ENCODE measurements at places on chromosomes 3 and 15.

- DNase-seq, result no peak
Observed at GRCh38 chr3:159208050-159208449, 406.2 kb downstream of the MFSD1 start.

GRCh38 chr3:45904931-45905330 is 18.6 kb downstream of the CCR9 start:
- DNase-seq, result no peak

DNA sequence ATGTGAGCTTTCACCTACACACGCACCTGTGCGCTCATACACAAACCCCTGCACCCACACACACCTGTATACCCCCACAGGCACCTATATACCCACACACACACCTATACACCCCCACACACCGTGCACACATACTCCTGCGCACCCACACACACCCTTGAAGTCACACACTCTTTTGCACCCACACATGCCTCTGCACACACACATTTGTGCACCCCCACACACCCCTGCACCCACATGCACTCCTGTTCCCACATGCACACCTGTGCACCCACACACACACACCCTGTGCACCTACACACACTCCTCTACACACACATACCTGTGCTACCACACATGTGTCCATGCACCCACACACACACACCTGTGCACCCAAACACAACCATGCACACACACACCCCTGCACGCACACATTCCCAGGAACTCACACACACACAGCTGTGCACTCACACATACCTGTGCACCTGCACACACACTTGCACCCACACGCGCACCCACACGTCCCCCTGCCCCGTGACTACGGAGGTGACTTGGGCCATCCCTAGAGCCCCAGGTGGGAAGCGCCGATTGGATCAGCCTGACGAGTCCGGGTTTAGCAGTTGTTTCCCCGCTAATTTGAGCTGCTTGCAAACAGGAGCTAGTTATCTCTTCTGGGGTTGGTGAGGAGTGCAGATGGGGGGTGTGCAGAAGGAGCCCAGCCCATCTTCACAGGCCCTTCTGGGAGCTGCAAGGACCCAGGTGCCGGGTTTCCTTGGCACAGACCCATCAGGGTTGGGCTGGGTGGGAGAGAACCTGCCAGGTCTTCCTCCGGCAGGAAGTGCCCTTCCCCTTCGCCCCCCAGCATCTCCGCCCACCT is 97.8 kb downstream of the CHSY1 start:
- DNase-seq, result no peak

GRCh38 chr15:92306663-92307062 is 87.0 kb upstream of the ST8SIA2 start:
- no peak for DNase-seq

- no peak for DNase-seq
Observed at GRCh38 chr15:39747326-39747725, 35.3 kb downstream of the FSIP1 start.

DNA sequence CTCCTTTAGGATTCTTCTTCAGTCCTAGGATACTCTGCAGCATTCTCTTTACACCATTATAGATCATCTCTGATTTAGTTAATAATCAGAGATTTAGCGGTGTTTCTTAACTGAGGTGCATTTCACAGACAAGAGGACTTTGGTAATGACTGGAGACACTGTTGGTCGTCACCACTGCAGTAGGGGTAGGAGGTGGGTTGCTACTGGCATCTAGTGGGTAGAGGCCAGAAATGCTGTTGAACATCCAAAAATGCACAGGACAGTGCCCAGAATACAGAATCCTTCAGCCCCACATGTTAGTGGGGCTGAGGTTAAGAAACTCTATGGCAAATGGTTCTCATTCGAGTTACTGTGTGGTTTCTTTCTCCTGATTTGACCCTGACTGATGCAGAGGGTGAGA is 80.4 kb upstream of the LMCD1 start:
- DNase-seq, result no peak

DNA sequence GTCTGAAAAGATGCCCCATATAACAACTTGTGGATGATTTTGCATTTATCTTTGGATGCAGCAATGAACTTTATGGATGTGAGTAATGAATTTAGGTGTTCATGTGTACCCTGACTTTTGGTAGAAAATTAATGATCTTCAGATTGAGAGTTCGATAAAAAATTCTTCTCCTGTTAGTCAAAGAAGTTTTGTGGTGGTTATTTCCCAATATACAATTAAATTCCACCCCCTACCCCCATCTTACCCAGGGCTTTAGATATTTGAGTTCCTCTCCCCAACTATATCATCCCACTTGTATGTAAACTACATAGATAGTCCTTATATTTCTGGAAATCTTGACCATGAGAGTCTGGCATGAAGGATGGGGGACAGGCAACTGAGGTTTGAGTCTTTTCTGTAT is 126.1 kb upstream of the ALDH1A3 start:
- DNase-seq, result no peak

DNA sequence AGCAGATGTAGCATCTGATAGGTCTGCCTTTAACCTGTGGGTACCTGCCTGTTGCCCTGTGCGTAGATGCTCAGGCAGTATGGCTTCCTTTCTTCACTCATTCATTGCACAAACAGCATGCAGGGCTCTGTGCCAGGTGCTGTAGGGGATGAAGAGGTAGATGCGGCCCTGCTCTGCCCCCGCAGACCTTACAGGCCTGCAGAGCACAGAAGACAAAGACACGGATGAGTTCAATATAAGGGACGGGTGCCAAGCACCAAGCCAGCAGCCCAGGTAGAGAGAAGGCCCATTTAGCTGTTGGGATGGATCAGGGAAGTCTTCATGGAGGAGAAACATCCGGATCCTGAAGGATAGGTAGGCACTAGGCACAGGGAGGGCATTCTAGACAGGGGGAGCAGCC is 69.4 kb downstream of the AAGAB start:
- no peak for DNase-seq

DNA sequence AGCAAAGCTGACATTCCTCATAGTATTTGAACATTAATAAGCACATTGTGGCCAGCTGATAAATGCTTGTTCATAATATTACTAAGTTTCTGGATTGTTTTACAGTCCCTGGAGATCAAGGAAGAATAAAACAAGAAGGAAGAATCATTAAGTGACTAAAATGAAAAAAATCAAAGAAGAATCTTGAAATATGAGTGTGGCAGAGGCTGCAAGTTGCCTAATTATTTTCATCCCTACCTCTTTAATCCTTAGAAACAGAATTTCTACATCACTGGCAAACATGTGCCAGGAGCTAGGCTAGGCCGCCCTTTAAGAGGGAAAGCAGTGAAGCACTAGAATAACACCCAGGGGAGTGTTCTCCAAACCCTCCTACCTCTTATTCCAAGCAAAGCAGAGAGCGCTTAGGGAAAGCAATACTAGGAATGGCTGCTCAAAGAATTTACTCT is 98.9 kb downstream of the MAGI1 start:
- DNase-seq, result no peak

DNA sequence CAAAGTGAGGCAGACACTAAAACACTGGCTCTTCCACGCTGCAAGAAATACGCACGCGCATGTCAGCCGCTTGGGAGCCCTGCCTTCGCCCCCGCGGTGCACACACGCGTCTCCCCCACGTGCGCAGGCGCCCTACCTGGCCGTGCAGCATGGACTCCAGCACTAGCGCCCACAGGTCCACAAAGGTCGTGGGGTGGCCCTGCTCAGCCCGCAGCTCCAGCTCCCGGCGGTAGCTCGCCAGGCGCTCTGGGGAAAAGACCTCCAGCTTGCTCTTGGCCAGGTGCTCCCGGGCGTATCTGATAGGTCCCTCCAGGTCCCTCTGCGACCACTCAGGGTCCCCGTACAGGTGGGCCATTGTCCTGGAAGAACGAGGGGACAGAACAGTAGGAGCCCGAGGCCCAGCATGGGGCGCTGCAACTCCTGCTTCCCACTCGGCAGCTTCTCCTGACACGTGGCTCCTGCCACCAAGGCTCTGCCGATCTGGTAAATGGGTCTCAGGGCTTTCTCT is 14.9 kb downstream of the PLA2G4D start:
- DNase-seq, result no peak

- DNase-seq, result no peak
Observed at GRCh38 chr3:19734453-19734852, 199.6 kb downstream of the EFHB start.

DNA sequence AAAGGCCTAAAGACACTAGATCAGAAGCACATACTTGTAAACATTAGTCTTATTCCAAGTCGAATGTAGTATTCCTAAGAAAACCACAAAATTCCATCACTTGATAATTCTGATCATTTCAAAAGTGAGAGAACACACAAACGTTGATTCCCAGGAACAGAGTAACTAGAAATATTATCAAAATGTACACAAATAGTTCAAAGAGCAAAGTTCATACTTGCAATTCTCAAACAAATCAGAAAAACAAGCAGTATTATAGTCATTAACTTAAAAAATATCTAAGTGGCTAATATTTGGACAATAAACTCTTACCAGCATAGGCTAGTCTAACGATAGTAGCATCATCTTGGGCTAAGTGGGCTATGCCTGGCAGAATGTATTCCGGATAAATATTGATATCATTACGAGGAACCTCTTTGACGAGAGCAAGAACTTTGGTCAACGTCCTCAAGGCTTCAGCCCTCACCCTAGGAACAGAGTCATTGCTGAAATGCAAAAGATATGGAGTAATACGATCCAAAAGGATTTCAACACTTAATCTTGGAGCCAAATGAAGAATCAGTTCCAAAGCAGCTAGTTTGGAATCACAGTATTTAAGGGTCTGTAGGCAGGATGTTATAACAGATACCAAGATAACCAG is 13.3 kb downstream of the PIK3R4 start:
- DNase-seq, result no peak

DNA sequence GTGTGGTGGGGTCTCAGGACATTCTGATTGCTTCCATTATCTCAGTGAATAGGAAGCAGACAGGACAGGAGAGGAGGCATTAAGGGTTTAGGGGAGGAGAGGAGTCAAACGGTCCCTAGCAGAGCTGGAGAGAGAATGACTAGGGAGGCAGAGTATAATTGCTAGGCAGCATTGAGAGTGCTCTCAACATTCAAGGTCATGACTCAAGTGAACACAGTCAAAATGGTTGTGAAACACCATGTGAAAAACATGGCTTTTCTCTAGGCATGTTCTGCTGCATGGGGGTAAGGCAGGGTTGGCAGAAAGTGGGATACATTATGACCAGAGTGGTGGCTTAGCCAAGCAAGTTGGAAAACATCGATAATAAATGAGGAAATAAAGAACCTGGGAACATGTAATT is 19.5 kb upstream of the HRH1 start:
- no peak for DNase-seq

DNA sequence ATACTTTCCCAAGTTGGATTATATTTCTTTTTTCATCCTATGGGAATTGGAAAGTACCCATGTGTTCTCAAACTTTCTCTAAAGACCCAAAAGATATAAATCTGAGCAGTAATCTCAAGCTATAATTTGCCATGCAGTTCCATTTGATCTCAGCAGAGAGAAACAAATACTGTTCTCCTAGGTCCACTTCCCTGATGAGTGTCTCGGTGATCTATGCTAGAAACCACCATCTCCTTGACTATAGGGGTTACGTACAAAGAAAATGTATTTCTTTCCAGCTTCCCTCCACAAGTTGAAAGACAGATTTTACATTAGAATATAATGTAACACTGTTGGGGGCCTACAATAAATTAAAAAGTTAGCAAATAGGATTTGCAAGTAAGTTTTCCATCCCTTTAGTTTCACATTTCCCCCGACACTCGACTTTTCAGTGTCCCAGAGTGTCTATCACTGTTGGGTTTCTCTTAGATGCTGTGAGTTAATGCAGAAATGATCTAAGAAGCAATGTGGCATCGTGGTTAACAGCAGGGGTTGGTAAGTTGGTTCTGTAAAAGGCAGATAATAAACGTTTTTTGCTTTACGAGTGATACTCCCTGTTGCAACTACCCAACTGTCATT is 465.1 kb upstream of the CFAP20DC start:
- DNase-seq, result no peak

GRCh38 chr3:117366574-117366973 is 657.0 kb downstream of the TUSC7 start:
- no peak for DNase-seq

GRCh38 chr3:196740481-196741248 is 1.0 kb downstream of the PAK2 start:
- no peak for DNase-seq

DNA sequence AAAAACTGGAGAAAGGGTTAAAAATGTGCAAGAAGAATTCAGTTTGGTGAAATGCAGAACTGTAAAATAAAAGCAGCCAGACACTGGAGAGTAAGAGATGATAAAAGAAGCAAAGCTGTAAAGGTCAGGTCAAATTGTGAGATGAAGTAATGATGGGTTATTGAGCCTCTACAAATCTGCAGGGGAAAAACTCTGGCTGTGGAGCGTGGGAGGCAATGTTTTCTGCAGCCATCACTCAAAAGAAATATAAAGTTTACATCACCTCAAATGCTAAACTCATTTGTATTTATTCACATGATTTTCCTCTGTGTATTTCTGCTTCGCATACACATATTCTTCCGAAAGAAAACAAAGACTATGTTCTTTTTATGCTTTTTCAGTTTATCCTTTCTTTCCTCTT is 158.8 kb upstream of the GPR149 start:
- DNase-seq, result no peak

DNA sequence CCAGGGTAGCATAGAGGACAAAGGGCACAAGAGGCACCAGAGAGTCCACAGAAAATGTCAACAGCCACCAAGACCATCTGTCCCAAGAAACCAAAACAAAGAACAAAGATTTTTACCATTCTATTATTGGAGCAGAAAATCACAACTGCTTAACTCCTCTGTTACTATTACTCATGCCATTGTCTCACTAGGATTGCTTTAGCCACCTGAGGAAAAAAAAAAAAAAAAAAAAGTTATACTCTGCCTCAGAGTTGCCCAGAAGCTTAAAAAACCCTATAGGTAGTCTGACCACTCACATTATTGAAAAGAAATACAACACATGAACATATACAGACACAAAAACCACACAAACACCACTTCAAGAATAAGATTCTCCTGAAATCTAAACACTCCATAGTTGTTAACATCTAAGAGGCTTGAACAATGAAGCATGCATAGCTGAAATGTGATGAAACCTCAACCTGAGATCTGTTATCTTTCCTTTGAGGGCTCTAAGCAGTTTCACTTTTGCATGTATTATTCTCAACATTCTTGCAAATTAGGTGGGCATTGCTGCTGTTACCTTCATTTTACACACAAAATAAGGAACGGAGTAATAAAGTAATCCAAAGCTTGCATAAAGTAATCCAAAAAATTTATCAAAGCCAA is 85.4 kb downstream of the IGSF11 start:
- no peak for DNase-seq

DNA sequence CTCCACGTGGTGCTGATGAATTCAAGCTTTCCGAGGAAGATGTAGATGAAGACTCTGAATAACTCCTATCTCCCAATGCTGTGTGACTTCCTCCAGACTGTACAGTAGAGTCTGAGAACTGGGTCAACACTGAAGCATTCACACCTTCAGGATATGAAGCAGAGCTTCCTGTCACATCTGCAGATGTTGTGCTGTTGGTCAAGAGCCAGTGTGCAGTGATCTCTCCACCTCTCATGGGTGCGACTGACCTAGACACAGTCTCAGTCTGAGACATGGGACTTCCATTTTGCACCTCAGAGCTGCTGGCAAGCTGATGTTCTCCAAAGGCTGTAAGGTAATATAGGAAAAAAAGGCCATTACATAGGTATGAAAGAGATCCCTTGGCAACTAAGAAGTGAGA is 36.5 kb downstream of the HEG1 start:
- DNase-seq, result no peak
